ENCODE measurements at places on chromosomes 12 and 14.

DNA sequence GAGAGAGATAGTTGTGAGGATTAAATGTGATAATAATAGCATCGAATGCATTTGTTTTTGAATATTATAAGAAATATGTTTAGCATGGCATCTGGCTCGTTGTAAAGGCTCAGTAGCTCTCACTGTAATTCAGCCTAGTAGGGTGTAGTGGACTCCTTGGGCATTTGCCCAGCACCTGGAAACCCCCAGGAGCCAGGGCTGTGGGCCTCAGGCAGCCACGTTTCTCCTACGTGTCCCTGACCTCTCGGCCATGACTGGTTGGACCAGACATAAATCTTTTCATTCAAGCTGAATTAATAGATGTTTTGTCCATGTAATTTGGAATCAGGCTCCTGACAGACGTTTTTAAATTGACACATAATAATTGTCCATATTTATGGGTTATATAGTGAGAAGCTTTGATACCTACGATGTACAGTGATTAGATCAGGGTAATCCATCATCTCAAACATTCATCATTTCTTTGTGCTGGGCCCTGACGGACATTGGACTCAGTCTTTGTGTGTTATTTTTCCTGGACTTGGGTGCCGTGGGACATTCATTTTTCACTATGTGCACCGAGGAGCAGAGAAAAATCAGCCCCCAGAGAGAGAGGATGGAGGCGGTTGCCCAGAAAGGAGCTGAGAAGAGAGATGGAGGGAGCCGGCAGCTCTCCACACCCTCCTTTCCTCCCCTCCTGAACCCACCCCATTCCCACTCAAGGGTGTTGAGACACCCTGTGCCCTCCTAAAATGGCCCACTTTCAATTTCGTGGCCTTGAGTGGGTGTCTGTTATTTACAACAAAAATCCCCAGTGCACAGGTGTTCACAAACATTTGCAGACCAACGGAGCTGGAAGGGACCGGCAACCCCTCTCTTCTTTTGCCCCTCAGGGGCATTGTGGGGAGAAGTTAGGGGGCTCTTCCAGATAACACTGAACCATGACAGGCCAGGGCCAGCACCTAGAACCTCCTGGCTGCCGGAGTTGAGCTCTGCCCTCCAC lies 296.4 kb downstream of the DPF3 start:
- DNase-seq: no peak

DNA sequence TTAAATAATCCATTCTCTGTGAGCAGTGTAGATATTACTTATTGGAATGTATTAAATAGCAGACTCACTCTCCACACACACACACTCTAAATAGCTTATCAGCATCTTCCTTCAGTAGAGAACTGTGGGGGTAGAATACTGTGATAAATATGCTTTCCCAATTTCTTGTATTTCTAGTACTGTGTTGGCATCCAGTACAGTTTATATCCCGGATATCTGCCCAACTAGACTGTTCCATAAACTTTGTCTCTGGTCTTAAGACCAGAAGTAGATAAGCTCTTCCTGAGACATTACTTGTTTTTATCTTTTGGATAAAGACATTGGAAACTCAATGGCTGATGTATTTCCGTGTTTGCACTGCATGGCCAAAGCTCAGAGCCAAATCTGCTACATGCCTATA lies 136.2 kb upstream of the PDZRN4 start:
- DNase-seq: no peak

DNA sequence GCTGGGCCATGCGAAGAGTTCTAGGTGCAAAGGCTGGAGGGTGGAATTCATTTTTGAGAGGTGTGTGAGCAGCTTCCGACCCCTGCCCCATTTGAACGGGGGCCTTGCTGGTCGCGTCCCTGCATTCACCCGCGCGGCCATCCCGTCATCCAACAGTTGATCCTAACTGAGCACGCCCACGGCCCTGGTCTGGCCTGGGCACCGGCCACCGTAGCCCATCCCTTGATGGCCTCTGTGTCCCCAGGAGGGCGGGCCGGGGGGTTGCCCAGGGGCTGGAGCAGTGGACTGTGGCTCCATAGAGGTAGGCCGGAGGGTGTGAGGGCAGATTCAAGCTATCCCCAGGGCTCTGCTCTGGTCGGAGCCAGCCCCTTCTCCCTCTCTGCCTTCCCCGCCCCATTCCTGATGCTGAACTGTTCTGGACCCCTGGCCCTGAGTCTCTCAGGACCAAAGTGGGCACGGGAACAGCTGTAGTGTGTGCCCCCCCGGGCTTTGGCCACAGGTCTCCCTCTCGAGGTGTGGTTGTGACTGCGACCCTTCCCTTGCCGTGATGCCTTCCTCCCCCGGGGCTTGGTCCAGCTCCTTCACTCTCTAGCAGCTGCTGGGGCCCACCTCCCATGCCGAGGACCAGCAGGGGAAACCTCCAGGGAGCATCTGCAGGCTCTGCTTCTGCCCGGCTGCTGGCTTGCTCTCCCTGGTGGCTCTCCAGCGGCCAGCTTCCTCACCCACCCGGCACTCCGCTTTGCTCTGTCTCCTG lies 9.1 kb downstream of the MEG3 start:
- no peak for DNase-seq

- no peak for DNase-seq
These were observed 56.9 kb downstream of the ADGRD1 start for GRCh38 chr12:131010396-131011131.

GRCh38 chr12:47820631-47821345 lies 1.1 kb upstream of the HDAC7 start:
- DNase-seq: no peak

GRCh38 chr12:81492131-81492720 lies 266.9 kb downstream of the PPFIA2 start:
- no peak for DNase-seq

- DNase-seq: no peak
These were observed 164.4 kb downstream of the CAND1 start for GRCh38 chr12:67433385-67434175.

DNA sequence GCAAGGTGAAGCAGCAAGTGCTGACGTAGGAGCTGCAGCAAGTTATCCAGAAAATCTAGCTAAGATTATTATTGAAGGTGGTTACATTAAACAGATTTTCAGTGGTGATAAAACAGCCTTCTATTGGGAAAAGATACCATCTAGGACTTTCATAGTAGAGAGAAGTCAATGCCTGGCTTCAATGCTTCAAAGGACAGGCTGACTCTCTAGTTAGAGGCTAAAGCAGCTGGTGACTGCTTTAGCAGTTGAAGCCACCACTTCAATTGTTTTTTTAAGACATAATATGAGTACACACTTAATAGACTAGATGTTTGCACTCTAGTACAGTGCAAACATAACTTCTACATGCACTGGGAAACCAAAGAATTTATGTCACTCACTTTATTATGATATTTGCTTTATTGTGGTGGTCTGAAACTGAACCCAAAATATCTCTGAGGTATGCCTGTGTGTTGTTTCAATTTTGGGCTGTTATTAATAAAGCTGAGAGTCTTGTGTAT lies 1026.9 kb upstream of the FOXG1 start:
- DNase-seq: no peak

DNA sequence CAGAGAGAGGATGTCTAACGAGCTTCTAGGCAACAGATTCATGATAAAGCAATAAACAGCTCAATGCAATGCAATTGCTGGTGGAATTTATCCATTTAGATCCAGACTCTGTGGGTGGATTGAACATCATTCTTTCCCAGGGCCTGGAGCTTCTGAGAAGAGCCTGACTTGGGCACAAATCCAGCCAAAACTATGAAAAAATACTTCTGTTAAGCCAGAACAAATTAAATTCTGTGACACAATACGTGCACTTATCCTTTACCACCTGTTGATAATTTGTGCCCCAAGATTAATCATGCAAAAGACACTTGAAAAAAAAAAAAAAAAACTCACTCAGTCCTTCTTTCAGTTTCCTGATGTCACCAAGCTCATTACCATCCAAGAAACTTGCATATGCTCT lies 446.0 kb upstream of the DCN start:
- no peak for DNase-seq

DNA sequence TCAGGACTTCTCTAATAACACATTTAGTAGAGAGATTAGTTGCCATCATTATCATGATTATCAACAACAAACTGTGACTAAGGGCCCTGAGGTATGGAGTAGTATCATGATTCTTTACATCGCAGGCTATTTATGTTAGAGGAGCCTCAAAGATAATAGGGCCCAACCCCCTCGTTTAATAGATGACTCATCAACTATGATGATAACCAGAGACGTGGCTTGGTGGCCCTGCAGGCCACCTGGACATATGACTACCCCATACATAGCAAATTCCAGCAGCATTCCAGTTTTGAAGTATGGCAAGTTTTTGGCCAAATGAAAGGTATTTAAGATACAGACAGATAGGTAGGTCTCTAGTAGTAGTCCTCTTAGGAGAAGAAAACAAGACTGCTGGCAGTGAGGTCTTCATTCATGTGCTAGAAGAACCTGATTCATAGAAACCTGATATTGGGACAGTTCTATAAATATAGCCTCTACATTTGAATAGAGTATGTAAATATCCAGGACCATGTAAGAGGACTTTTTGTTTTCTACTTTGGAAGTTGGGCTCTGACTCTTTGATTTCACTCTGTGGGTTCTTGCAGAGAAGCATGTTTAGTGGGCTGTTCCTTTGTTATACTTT lies 5.6 kb downstream of the RIC8B start:
- DNase-seq: no peak

GRCh38 chr12:58858030-58858429 lies 62.3 kb downstream of the LRIG3 start:
- no peak for DNase-seq

DNA sequence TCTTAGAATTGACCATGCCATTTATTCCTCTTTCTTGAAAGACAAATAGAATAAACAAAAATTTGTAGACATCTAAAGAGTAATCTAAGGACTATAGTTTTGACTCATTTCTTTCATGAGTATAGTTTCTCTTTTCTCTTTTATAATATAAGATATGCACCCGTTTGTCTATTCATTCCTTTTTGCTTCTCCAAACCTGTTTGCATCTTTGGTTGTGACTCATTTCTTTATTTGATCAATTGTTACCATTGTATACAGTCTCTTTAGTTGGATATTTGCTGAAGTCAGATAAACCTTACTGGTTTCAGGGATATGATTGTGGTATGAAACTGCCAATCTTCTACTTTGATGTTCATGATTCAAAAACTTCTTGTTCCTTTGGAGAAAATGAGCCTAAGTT lies 268.7 kb downstream of the FBXL14 start:
- no peak for DNase-seq

GRCh38 chr12:47078086-47078395 lies 1.4 kb upstream of the PCED1B start:
- no peak for DNase-seq

DNA sequence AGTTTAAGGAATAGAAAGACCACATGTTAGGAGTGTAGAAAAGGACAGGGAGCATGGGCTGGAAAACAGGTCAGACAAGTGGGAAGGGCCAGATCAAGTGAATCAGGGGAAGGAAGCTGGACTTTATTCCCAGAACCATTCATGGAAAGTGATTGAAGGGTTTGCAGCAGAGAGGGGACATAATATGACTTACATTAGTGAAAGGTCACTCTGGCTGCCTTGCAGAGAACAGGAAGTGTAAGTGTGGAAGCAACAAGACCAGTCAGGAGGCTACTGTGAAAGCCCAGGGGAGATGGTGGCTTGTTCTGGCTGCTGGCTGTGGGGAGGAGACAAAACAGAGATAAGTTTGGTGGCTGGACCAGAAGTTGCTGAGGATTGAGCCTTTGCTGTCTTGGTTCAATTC lies 69.1 kb downstream of the VCPKMT start:
- no peak for DNase-seq

DNA sequence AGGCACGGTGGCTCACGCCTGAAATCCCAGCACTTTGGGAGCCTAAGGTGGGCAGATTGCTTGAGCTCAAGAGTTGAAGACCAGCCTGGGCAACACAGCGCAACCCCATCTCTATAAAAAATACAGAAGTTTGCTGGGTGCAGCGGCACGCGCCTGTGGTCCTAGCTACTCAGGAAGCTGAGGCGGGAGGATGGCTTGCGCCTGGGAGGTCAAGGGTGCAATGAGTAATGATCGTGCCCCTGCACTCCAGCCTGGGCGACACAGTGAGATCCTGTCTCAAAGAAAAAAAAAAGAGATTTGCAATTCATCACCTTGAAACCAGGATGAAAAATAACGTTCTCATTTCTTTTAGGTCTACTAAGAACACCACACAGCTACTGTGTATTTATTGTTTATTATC lies 4.0 kb downstream of the STX2 start:
- DNase-seq: no peak

DNA sequence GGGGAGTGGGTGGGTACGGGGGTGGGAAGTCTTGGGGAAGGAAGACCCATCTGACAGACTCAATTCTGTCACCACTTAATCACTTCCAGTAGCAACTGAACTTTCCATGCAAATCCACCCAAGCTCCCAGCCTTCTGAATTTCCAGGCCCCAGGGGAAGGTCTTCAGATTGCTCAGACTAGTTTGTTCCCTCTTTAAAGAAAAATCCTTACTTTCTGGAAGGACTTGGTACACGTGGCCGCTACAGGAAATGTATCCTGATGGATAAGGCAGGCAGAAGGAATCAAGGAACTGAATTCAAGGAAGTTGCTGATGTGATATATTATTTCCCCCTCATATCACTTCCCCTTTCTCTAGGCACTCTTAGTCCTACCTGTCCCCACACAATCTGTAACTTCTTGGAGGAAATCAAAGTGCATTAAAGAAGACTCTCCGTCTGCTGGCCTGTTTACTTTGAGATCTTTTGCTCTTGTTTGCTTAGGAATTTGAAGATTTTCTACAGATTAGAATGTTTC lies 6.4 kb downstream of the NFKBIA start:
- DNase-seq: no peak

DNA sequence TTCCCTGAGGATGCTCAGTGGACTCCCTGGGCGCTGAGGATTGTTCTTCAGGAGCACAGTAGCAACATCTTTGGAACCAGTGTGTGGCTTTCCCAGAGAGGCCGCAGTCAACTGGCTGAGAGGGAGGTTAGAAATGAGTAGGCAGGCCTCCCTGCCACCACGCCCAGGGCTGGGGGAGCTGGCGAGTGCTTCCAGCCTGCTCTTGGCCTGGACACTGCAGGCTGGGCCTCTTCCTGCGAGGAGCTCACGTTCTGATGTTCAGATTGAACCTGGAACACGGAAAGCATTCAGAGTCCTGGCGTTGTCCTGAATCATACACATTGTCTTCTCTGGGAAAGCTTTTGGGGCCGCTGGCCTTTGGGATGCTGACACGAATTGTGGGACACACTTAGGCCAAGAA lies 15.6 kb downstream of the TSPAN9 start:
- no peak for DNase-seq

DNA sequence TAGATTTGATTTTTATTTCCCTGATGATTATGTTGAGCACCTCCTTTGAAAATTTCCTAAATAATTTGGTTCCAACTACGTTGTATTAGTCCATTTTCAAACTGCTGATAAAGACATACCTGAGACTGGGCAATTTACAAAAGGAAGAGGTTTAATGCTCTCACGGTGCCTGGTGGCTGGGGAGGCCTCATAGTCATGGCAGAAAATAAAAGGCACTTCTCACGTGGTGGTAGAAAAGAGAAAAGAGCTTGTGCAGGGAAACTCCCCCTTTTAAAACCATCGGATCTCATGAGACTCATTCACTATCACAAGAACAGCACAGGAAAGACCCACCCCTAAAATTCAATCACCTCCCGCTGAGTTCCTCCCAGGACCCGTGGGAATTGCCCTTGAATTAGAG lies 372.3 kb downstream of the RPL10L start:
- DNase-seq: no peak
